ENCODE measurements at places on chromosomes 1 and 21.

GRCh38 chr1:81681601-81682266, 119.0 kb upstream of the ADGRL2 start:
- peak; percentile 65 for DNase-seq
- H3K27ac ChIP-seq = no peak overlapping the region
- H3K4me3 ChIP-seq = no peak overlapping the region
- no peaks in the 10 kb centered on the region for H3K27me3 ChIP-seq
- peaks cover 37% of the 10 kb centered on the region for H3K4me1 ChIP-seq

GRCh38 chr21:37088186-37088735, 15.2 kb downstream of the TTC3 start:
- no peak overlapping the region for H3K27ac ChIP-seq
- no peak for DNase-seq
- H3K27me3 ChIP-seq = no peaks in the 10 kb centered on the region
- H3K4me1 ChIP-seq = peaks cover 10% of the 10 kb centered on the region
- no peak overlapping the region for H3K4me3 ChIP-seq

- no peak overlapping the region for H3K27ac ChIP-seq
- no peaks in the 10 kb centered on the region for H3K36me3 ChIP-seq
- no peaks in the 10 kb centered on the region for H3K27me3 ChIP-seq
- H3K4me3 ChIP-seq = no peak overlapping the region
- no peak for DNase-seq
Observed at GRCh38 chr1:13826009-13826408, 126.0 kb downstream of the PRDM2 start.

DNA sequence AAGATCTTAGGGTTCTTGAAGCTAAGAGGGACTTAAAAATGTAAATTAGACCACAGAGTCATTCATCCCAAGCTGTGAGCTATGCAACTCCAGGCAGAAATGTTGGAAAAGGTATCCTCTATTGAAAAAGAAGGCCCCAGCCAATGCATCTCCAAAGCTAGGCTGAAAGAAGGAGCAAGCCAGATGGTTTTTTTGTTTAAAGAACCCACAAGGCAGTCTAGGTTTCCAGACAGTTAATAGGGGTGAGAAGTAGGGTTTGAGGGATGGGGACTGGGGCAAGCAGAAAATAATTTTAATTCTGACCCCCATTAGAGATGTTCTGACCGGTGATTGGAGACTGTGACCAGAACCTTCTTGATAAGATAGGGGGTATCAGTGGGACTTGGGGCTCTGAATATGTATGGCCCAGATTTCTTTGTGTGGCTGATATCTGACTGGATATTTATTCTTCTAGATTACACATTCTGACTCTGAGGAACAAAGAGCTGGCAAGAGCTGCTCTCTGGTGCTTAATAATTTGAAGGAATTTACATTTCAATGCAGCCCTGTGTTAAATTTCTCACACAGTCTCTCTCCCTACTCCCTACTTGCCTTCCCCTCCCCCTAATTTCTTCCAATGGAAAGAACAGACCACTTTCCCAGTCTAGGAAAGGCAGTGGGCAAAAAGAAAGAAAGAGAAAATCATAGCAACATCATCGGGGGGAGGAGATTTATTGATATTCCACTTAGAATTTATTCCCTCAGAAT, 104.9 kb downstream of the NUF2 start:
- H3K27ac ChIP-seq = no peak overlapping the region
- no peak for DNase-seq
- H3K4me3 ChIP-seq = no peak overlapping the region
- no peaks in the 10 kb centered on the region for H3K36me3 ChIP-seq
- peaks cover 15% of the 10 kb centered on the region for H3K27me3 ChIP-seq

- no peak overlapping the region for H3K4me3 ChIP-seq
- peaks cover 26% of the 10 kb centered on the region for H3K36me3 ChIP-seq
- no peaks in the 10 kb centered on the region for H3K27me3 ChIP-seq
- H3K4me1 ChIP-seq = peaks cover 13% of the 10 kb centered on the region
Observed at GRCh38 chr1:15627343-15627988, 10.2 kb downstream of the DDI2 start.

- DNase-seq = no peak
- peaks cover 16% of the 10 kb centered on the region for H3K4me1 ChIP-seq
- H3K36me3 ChIP-seq = no peaks in the 10 kb centered on the region
Observed at GRCh38 chr1:45891087-45891486, 87.7 kb downstream of the MAST2 start.

DNA sequence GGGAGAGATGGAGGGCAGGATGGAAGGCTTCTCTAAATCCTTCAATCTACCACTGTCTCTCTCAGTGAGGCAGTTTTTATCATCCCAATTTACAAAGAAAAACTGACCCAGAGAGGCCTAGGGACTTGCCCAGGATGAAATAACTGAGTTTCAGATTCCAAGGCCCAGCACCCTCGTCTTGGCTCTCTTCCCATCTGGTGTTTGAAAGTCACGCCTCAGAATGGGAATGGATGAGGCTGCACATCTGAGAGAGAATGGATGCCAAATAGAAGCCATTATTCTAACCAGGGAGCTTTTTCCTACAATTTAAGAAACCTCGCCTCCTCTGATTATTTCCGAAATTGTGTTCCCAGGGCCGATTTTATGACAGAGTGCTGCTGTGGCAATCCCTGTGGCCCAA, 10.6 kb upstream of the KCNN3 start:
- H3K36me3 ChIP-seq = no peaks in the 10 kb centered on the region
- no peak overlapping the region for H3K4me3 ChIP-seq
- H3K27me3 ChIP-seq = peaks cover 4% of the 10 kb centered on the region
- no peaks in the 10 kb centered on the region for H3K4me1 ChIP-seq

GRCh38 chr21:24829397-24829796, 777.9 kb downstream of the MRPL39 start:
- H3K4me3 ChIP-seq = no peak overlapping the region
- H3K27ac ChIP-seq = no peak overlapping the region
- H3K27me3 ChIP-seq = no peaks in the 10 kb centered on the region
- no peak for DNase-seq
- no peaks in the 10 kb centered on the region for H3K36me3 ChIP-seq
- H3K4me1 ChIP-seq = no peaks in the 10 kb centered on the region

DNA sequence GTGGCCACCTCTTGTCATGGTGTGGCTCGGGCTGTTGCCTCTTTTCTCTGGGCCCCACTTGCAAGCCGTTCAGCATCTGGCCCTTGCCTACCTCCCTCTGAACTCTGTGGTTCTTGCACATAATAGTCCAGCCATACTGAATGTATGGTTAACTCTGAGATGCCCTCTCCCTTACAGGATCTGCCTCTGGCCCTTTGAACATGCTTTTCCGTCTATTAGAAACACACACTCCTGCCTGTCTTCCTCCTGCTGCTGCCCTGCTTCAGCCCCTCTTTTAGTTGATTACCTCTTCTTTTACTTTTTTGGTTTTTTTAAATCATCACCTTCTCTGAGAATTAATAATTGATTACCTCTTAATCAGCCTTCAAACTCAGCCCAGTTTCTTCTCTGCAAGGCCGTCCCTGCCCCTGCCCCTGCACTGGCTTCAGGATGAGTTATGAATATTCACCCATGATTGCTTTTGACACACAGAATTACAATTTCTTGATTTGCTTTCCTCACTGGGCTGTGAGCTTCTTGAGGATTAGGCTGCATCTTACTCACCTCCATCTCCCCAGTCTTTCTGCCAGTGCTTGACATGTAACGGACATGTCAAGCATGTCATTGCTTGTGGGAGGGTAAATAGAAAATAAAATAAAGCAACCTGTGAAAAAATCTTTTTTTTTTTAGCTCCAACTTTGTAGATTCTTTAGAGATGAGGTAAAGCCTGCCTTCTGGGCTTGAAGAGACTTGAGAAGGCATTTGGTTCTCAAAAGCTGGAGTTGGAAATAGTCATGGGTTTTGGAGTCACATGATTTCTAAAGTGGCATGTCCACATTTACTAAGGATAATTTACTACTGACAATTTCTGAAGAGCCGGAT, 158.3 kb downstream of the PLXNA2 start:
- H3K27ac ChIP-seq = peak overlapping the region; percentile 16
- H3K27me3 ChIP-seq = no peaks in the 10 kb centered on the region
- peak overlapping the region; percentile 56 for H3K4me3 ChIP-seq
- H3K36me3 ChIP-seq = no peaks in the 10 kb centered on the region

- 0 out of 2 replicates have a peak, but pooled peaks cover 1% of the 10 kb centered on the region for H3K4me1 ChIP-seq
- H3K36me3 ChIP-seq = no peaks in the 10 kb centered on the region
- no peak overlapping the region for H3K27ac ChIP-seq
- DNase-seq = peak; percentile 27
- no peak overlapping the region for H3K4me3 ChIP-seq
Observed at GRCh38 chr1:177432897-177433296, 262.1 kb downstream of the BRINP2 start.

DNA sequence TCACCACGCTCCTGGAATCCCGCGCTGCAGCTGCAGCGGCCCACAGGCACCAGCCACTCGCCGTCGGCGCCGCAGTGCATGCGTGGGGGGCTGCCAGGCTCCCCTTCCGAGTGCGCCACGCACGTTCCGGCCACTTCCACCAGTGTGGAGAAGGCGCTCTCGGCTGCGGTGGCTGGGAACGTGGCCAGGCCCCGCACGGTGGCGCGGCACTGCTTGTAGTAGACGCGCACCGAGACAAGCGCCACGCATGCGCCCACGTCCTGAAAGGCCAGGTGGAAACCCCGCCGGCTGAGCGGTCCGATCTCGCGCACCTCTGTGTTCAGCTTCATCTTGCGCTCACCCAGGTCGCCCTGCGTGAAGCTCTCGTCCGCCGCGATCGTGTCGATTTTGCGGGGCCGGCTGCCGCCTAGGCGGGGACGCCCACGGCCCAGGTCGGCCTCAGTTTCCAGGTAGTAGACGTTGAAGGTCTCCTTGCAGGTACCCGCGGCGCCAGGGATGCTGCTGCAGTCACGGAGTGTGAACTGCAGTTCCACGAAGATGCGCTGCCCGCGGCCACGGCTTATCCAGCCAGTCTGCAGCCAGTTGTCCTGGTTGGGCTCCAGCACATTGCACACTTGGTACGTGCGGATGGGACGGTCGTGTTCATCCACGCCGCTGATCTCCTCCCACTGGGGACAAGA, 3.4 kb downstream of the EPHA10 start:
- no peaks in the 10 kb centered on the region for H3K4me1 ChIP-seq
- H3K27ac ChIP-seq = no peak overlapping the region
- H3K36me3 ChIP-seq = no peaks in the 10 kb centered on the region
- peaks cover 45% of the 10 kb centered on the region for H3K27me3 ChIP-seq

GRCh38 chr1:231487019-231487418, 41.5 kb upstream of the TSNAX start:
- no peaks in the 10 kb centered on the region for H3K36me3 ChIP-seq
- no peak overlapping the region for H3K4me3 ChIP-seq
- no peaks in the 10 kb centered on the region for H3K27me3 ChIP-seq
- H3K4me1 ChIP-seq = 0 out of 2 replicates have a peak, but pooled peaks cover 6% of the 10 kb centered on the region
- DNase-seq = peak; percentile 65
- H3K27ac ChIP-seq = no peak overlapping the region

- H3K4me1 ChIP-seq = peaks cover 4% of the 10 kb centered on the region
- no peaks in the 10 kb centered on the region for H3K27me3 ChIP-seq
- DNase-seq = peak; percentile 96
- peak within 1 kb of the TSS; percentile 55 for H3K27ac ChIP-seq
- peak within 1 kb of the TSS; percentile 73 for H3K4me3 ChIP-seq
Observed at GRCh38 chr1:1013105-1013921, at the start of gene ISG15. TSS of gene ISG15 (plus strand) at chr1:1013497. CDS start at chr1:1013574, 77 bp downstream.

DNA sequence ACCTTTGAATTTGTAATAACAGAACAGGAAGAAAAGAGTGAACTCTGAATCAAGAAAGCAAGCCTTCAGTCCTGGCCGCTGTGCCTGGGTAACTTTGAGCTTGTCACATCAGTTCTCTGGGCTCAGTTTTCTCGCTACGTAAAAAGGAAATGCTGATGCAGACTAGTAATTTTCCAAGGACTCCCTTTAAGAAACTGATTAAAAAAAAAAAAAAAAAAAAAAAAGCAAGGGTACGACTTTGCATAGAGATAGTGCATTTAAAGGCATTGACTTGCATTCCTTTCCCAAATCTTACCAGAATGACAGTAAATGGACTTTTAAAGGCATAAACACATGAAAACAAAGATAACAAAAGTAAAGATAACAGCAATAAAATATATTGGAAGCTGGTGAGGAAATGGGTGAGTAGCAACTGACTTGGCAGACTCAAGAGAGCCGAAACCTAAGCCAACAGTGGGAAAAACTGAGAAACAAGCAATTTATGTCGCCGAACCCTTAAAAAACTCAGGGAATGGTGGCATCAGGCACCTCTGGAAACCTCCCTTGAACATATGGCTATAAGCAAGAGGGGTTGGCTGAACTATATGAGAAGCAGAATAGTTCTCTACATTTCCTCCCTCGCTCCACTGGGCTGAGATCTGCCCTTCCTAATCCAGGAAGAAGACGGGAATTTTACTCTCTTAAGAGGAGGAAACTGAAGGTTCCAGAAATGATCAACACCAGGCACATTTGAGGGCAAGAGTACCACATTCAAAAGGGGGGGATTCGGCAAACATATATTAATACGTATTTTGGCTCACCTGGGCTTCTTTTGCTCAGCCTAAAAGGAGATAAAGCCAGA, 189.2 kb downstream of the CDC7 start:
- no peak overlapping the region for H3K4me3 ChIP-seq
- peak; percentile 34 for DNase-seq
- 0 out of 2 replicates have a peak overlapping the region, but pooled peaks have one; percentile 16 for H3K27ac ChIP-seq

DNA sequence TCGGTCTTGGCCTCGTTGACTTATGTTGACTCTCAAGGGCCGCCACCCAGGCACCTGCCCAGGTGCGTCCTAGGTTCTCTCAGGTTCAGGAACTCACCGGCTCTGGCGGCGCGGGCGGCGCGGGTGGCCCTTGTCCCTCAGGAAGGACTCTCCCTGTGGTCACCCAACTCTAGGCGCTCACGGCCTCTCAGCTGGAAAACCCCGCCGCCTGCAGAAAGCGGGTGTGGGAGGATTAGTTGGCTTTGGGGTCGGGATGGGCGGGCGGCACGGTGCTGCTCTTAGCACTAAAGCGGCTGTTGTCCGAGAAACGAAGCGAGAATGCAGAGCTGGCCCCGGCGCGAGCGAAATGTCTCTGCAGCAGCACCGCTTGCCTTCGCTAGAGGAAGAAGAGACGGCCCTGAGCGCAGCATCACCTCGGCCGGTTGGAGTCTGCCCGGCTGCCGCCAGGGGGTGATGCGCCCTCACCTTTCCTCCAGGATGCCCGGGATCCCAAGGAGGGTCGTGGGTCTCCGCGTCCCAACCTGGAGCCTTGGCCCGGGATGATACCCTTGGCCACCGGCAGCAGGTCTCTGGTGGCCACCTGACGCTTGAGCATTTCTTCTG, 8.1 kb upstream of the TADA1 start:
- no peaks in the 10 kb centered on the region for H3K4me1 ChIP-seq
- H3K4me3 ChIP-seq = no peak overlapping the region
- H3K36me3 ChIP-seq = no peaks in the 10 kb centered on the region
- H3K27ac ChIP-seq = no peak overlapping the region
- DNase-seq = peak; percentile 59

GRCh38 chr1:60066001-60066400, 7.6 kb downstream of the C1orf87 start:
- no peak overlapping the region for H3K4me3 ChIP-seq
- no peaks in the 10 kb centered on the region for H3K27me3 ChIP-seq
- peak overlapping the region; percentile 31 for H3K27ac ChIP-seq
- DNase-seq = peak; percentile 80
- no peaks in the 10 kb centered on the region for H3K36me3 ChIP-seq

Data from GM23248 (cell line).